ENCODE measurements at places on chromosomes 1 and 21.

DNA sequence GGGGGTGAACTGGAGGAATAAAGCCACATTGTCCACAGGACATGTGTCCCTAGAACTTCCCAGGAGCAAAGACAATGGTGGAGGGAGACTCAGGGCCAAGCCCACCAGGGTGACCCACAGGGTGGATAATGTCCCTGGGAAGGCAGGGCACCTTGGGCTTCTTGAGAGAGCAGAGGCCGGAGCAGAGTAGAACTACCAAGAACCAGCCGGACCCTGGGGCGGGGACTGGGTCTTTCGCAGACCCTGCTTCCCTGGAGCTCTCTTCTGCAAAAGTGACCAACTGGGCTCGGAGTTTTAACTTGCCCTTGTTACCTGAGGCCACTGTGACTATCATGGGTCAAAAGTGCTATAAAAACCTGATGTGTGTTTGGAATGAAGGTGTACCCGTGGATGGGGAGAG, 875 bp upstream of the FAM3B start:
- no peak for DNase-seq

GRCh38 chr1:94942171-94943128, 15.5 kb upstream of the CNN3 start:
- DNase-seq, result no peak

- no peak for DNase-seq
These were observed 24.0 kb downstream of the L1TD1 start for GRCh38 chr1:62218604-62219003.

DNA sequence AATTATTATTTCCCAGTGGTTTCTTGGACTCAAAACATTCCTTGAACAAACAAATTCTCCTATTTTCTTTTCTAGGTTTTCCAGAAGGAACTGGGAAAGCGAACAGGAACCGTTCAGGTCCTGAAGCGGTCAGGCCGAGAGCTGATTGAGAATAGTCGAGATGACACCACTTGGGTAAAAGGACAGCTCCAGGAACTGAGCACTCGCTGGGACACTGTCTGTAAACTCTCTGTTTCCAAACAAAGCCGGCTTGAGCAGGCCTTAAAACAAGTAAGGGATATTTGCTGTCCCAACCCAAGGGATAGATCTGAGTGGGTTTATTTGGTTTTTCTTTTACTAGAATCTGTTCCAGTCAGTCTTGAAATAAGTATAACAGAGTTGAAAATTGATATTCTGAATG, 39.4 kb upstream of the BMP8A start:
- DNase-seq, result no peak

- DNase-seq, result no peak
These were observed 717.6 kb downstream of the PTPRU start for GRCh38 chr1:29953961-29954360.

GRCh38 chr1:24902471-24902891, 27.6 kb downstream of the RUNX3 start:
- DNase-seq, result no peak

DNA sequence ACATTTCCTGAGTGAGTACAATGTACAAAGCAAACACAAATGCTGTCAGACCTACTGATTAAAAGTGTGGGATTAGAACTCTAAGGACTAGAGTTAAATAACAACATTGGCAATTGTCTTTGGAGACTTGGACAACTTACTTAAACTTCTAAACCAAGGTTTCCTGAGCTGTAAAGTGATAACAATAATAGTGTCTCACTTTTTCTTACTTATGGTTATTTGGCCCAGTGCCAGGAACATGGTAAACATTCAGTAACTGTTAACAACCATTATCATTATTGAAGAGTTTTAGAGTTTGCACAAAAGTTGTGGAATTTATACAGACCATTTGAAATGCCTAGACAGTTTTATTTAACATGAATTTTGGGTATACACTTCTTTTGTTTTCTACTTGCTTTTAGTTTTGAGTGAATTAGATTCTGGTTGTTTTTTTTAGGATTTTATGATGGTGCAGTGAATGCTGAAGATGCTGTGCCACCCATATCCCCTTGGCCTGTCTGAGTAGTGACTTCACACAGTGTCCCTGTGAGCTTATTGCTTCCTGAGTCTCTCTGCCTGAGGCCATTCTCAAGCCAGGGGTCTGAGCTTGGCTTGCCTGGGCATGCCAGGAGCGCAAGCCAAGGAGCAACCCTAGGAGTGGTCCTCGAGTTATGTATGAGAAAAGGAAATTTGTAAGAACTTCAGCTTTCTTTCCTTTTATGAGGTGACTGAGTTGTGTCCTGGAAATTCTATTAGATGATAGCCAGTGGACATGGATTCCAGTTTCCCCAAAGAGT, 932.8 kb downstream of the TTLL7 start:
- no peak for DNase-seq

- DNase-seq, result no peak
These were observed 66.6 kb downstream of the SYT2 start for GRCh38 chr1:202643397-202644218.

DNA sequence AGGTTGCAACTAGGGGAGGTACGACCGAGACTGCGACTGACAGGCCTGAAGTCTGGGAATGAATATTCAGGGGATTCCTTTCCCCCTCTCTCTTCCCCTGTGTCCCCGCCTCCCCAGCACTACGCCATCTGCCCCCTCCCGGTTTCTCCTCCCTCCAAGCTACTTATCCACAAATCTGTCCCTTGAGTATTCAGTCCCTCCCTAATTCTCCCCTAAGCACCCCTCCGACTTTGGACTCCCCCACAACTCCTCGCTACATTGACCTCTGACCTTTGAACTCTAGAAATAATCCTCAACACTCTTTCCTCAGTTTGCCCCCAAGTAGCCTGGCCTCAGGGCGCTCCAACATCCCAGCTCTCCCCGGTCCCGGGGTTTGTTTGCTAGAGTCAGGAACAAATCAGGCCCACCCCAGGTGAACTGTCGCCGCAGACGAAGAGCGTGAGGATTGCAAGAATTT, 393 bp downstream of the LYSMD1 start:
- no peak for DNase-seq

DNA sequence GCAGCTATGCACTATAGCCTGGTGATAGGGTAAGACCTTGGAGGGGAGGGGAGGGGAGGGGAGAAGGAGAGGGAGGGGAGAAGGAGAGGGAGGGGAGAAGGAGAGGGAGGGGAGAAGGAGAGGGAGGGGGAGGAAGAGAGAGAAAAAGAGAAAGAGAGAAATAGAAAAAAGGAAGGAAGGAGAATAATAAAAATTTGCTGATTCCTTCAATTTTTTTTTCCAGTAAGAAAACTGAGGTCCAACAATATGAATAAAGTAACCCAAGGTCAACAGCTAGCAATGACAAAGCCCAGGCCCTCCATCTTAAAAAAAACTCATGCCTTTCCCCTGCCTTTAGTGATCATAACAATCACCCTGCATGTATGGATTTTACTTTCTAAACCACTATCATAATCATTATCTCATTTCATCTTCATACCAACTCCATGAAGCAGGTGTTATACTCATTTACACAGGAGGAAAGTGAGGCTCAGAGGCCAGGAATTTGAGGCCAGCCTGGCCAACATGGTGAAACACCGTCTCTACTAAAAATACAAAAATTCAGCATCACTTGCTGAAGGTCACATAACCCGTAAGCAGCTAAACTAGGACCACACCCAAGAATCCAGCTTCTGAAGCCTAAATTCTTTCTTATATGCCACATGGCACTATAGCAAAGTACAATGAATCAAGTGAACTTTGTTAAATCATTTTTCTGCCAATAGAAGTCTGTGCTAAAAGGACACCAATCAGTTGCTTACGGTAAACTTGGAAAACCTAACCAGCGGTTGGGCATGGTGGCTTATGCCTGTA, 23.4 kb upstream of the BRDT start:
- no peak for DNase-seq

GRCh38 chr21:26140926-26141325, 29.6 kb downstream of the APP start:
- DNase-seq, result no peak

DNA sequence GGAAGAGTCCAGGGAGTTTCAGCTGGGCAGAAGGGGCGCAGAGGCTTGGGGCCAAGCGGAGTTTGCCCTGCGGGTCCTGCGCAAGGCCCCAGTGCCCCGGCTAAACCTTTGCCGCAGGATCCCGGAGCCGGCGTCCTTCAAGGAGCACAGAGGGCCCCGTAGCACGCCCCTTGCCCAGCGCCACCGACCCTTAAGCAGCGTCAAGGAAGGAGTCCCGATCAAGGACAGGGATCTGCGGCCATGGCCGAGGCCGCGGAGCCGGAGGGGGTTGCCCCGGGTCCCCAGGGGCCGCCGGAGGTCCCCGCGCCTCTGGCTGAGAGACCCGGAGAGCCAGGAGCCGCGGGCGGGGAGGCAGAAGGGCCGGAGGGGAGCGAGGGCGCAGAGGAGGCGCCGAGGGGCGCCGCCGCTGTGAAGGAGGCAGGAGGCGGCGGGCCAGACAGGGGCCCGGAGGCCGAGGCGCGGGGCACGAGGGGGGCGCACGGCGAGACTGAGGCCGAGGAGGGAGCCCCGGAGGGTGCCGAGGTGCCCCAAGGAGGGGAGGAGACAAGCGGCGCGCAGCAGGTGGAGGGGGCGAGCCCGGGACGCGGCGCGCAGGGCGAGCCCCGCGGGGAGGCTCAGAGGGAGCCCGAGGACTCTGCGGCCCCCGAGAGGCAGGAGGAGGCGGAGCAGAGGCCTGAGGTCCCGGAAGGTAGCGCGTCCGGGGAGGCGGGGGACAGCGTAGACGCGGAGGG, 520 bp downstream of the CLIC6 start:
- no peak for DNase-seq

- DNase-seq, result no peak
These were observed 10.7 kb upstream of the LAMB3 start for GRCh38 chr1:209662879-209663327.

DNA sequence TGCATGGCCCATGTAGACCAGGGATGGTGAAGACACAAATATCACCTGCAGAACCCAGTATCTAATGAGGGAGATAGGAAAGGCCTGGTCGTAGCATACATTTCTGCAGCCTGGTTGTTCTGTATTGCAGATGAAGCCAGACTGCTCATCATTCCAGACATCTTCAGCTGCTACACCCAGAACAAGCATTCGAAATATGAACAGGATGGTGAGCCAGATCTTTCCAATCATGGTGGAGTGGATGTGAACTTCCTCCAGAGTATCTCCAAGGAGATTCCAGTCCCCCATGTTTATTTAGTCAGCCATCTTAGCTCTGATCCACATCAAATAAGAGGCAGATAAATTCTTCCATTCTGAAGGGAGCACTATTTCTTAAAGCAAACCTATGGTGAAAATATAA, 2.7 kb upstream of the MYCBP start:
- DNase-seq, result no peak

DNA sequence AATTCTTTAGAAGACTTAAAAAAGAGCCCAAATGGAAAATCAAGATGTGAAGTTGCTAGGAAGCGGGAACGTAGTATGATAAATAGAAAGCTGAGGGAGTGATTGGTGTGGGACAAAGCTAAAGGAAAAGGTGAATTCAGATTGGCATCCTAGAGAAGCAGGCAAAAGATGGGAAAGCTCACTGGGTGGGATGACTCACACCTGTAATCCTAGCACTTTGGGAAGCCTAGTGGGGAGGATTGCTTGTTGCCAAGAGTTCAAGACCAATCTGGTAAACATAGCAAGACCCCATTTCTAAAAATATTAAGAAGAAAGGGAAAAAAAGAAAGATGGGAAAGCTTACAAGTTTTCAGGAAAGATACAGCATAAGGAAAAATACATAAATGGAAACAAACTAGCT, 1.8 kb downstream of the MRPS21 start:
- no peak for DNase-seq

GRCh38 chr1:83990734-83991133, 8.2 kb downstream of the TTLL7 start:
- DNase-seq, result no peak

GRCh38 chr1:19596065-19596713, 47.9 kb upstream of the NBL1 start:
- no peak for DNase-seq

DNA sequence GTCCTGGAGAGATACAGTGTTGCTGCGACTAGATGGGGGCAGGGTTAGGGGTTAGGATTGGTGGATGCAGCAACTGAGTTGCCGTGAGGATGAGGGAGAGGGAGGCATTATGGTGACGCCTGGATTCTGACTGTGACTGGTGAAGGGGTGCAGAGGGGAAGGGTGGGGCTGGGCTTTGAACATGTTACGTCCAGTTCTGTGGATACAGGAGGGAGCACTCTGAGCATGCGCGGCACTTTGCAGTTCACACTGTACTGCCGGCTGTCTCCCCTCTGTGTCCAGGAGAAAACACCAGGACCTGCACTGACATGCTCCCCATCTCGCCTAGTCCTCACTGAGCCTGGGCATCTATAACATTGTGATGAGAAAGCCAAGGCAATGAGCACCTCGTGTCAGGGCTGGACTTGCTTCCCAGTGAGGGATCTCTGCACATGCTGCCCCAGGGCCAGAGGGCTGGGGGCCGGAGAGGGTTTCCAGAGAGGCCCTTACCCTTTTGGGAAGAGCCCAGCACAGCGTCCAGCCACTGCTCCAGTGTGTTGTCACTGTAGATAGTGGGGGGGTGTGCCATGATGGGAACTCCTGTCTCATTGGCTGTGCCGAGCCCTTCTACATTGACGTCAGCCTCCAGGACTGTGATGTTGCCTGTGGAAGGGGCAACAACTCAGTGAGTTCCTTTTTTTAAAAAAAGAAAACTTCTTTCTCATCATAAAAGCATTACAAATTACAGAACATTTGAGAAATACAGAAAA, 7.6 kb downstream of the FAM151A start:
- no peak for DNase-seq

GRCh38 chr1:216596281-216596862, 126.9 kb downstream of the ESRRG start:
- no peak for DNase-seq

DNA sequence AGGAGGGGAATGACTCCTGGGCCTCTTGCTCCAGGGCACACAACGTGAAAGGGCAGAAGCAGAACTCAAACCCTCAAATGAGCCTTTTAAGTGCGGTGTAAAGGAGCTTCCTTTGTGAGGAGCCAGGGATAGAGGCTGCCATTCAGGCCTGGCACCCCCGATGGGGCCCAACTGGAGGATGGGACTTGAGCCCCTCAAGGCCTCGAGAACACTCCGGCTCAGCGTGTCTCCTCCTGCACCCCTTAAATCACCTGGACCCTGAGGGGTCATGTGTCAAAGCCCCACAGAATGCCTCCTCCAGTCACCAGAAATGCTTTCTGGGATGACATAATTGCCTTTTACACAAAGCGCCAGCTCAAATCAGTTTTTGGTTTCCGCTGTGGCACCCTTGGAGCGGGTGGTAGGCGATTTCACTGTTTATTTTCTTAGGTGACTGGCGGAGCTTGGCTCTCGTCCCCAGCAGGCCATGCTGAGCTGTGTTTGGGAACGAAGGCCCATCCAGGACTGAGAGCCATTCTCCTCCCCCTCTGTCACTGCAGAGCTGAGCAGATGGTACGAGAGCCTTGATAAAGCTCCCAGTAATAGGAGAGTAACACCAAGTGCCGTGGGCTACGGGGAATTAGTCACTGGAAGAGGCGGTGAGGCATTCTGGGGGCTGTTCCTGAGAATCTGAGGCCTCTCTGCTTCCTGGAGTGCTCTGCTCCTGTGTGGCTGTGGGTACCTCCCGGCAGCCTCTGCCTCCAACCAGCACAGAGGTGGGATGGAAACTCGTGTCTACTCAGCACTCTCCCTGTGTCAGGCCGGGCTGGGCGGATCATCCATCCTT, 163.0 kb downstream of the GRIK3 start:
- DNase-seq, result no peak

GRCh38 chr1:36369061-36369861, 16.5 kb downstream of the STK40 start:
- peak; percentile 82 for DNase-seq

- no peak for DNase-seq
These were observed 651 bp downstream of the PDE4B start for GRCh38 chr1:65793359-65793732.

GRCh38 chr1:43549921-43550597, 19.4 kb downstream of the PTPRF start:
- no peak for DNase-seq

GRCh38 chr1:234820597-234820996, 210.6 kb upstream of the IRF2BP2 start:
- DNase-seq, result no peak

Measured in activated naive CD4-positive, alpha-beta T cell (primary cell).